Stimulated activated CD8-positive, alpha-beta memory T cell treated with anti-CD3 and anti-CD28 coated beads, Interleukin-2, amount 100 ng/mL, for 1 hour (primary cell): ENCODE measurements at places on chromosomes 7 and 10.

DNA sequence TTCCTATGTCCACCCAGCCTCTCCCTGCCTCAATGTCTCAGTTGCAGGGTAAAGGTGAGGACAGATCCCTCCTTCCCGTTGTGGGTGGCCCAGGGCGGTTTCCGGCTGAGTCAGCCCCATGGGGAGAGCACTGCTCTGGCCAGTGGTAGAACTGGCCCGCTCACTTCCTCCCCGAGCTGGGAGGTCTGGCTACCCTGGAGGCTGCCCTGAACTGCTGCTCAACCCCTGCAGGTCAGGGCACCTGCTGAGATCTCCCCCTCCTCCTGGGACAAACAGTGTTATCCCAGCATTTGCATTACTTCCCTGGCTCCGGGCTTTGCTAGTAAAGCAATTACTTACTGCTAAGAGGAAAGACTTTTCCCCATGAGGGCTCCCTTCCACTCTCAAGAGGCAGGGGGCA, 21.4 kb upstream of the IMPDH1 start:
- DNase-seq, result no peak

- no peak for DNase-seq
Measured at GRCh38 chr10:29877793-29878491, 181.4 kb downstream of the JCAD start.

- DNase-seq, result no peak
Measured at GRCh38 chr7:82164813-82165212, 278.8 kb downstream of the CACNA2D1 start.

GRCh38 chr7:84105586-84105985, 89.0 kb downstream of the SEMA3A start:
- no peak for DNase-seq

DNA sequence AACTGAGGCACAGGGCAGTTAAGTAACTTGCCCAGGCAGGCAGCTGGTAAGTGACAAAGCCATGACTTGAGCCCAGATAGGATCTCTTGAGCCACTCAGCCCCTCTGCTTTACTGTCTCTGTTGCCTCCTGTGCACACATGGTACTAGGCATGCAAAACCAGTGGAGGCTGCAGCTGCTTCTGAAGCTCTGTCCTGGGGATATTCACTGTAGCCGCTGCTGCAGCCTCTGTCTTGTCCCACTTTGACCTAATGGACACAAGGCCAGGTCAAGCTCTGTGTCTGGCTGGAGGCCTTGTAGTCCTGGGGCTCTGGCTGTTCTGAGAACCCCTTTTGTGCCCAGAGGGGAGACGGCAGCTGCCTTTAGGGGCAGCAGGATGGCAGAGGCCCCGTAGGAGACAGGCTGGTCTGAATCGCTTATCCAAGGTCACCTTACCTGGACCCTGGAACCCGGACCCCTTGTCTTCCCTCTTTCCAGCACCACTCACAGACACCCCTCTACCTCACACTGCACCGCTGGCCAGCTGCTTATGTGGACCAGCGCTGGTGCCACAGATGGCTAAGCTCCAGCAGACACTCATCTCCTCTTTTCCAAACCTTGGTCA, 57.6 kb downstream of the TSPAN15 start:
- no peak for DNase-seq

DNA sequence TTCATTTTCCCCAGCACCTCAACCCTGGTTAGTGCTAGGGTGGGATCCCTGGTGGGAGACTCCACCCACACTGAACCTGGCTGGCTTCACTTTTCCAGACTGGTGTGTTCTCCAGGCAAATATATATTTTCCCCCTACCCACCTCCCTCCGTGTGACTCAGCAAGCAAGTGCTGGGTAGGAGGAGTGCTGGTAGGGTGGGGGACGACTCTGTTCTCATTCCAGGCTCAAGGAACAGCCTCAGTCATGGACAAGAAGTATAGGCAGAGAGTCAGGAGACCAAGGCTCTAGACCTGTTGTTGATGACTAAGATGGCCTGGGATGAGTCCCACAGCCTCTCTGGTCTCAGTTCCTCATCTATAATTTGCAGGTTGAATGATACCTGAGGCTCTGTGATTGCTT, 328.1 kb downstream of the KCNMA1 start:
- DNase-seq, result no peak
